ENCODE measurements at places on chromosomes 6 and 20.

GRCh38 chr20:38460040-38460623, 12.5 kb upstream of the RALGAPB start:
- DNase-seq, result no peak

- no peak for DNase-seq
These were observed 69.6 kb upstream of the ADGRF1 start for GRCh38 chr6:47111685-47112084.

GRCh38 chr20:36856691-36857635, 19.0 kb upstream of the TLDC2 start:
- peak; percentile 89 for DNase-seq

- DNase-seq, result no peak
These were observed 19.8 kb downstream of the MAVS start for GRCh38 chr20:3866464-3866863.

GRCh38 chr6:44451803-44452695, 64.5 kb downstream of the CDC5L start:
- no peak for DNase-seq

- DNase-seq, result no peak
These were observed 290.4 kb downstream of the EYS start for GRCh38 chr6:65416621-65417020.

GRCh38 chr20:26276554-26277210, 580.0 kb upstream of the ZNF337 start:
- DNase-seq, result no peak

All from T-helper 2 cell (primary cell).